ENCODE measurements at places on chromosomes 7 and 10.

DNA sequence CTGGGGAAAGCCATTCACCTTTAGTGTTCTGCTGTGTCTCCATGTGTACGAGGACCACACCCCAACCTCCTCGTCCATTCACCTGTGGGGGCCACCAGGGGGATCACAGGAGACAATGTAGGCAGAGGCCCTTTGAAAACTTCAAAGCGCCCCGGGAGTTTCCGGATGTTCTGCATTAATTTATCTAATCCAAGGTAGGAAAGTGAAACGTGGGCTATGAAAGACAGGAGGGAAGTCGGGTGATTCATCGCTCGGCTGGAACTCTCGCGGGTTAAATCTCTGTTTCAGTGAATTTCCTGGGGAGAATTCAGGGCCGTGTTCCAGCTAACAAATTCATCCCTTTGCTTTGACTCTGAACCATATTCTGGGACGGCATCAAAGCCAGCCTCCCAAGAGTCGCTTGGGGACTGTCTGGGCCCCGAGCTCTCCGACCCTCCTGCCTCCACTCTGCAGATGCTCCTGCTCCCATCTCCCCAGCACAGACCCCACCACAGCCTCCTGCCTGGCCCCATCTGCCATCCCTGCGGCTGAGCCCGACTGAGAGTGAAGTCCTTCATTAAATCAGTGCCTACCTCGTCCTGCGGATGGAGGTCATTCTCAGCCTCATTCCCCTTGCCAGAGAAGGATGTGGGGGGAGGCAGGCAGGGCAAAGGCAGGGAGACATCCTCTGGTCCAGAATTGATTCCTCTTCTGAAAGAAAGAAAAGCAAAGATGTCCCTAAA is 114.1 kb upstream of the CARD11 start:
- DNase-seq = no peak

DNA sequence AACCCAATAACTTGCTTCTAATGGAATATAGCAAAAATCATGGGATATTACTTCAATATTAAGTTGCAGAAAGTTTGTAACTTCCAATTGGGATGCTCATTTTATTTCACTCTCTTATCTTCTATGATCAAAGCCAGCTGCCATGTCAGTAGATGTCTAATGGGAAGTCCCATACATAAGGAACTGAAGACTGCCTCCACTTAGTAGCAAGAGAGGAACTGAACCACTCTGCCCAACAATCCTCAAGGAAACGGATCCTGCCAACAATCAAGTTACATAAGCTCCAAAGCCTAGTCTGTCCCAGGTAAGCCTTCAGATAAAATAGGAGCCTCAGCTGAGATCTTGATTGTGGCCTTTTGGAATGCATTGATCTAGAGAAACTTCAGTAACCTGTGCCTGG is 431.5 kb upstream of the PCDH15 start:
- DNase-seq = no peak

DNA sequence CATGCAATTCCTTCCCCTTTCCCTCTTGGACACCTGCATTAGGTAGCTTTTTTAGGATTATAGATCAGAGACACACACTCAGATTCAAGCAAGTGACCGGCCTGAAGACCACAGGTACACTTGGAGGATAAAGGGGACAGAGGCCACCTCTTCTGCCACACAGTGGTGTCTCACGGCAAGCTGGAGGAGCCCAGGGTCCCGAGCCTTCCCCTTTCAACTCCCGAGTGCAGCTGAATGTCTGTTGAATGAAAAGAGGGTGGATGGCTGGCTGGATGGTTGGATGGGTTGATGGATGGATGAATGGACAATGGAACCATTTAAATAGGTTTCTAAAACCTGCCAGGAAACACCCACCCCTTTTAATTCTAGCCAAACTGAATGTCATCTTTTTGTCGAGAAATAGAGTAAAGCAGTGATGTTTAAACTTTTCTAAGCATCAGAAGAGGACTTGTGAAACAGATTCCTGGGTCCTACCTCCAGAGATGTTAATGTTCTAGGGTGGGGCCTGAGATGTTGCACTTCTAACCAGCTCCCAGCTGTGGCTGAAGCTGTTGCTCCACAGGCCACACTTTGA is 49.2 kb upstream of the ZMIZ1 start:
- no peak for DNase-seq

GRCh38 chr10:124589491-124590041 is 127.9 kb downstream of the LHPP start:
- DNase-seq = peak; percentile 35

DNA sequence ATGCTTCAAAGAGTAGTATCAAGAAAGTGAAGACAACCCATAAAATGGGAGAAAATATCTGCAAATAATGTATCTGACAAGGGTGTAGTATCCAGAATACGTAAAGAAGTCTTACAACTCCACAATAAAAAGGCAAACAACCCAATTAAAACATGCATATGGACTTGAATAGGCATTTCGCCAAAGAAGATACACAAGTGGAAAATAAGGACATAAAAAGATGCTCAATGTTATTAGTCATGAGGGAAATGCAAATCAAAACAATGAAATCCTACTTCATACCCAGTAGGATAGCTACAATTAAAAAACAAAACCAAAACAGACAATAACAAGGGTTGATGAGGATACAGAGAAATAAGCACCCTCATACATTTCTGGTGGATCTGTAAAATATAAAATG is 79.2 kb downstream of the NUDCD3 start:
- DNase-seq = no peak

- peak; percentile 88 for DNase-seq
These were observed 59.0 kb upstream of the SORCS3 start for GRCh38 chr10:104581884-104582601.

- peak; percentile 43 for DNase-seq
These were observed 12.4 kb upstream of the GSTK1 start for GRCh38 chr7:143250822-143251221.

Data from bronchial epithelial cell (primary cell).